NCI-H524 (cell line): ENCODE measurements at places on chromosomes 11 and 22.

DNA sequence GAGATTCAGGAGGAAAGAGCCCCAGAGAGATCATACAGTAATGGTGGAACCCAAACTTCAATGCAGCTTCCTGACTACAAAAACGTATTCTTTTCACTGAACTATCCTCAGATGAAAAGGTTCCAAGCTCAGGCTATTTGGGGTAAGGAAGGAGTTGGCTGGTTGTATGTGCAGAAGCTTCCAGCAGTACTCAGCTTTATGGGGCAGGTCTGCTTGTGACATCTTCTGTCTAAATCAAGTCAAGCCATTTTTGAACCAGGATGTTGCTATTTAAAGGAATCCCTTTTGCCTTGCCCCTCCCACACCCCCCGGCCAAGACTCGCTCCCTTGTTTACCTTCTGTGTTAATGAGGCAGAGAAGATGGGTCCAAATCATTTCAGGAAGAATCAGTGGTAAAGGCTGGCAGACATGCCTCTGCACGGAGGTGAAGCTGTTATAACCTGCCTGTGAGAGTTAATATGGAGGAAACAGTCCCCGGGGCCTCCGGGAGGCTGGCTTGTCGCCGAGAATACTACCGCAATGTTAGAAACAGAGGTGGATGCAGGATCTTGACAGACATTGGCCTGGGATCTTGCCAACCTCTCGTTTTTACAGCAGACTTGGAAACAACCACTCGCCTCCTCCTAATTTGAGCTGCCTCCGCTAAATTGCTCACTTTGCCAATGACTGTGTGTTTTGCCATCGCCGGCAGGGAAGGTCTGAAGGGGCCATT lies 45.4 kb downstream of the TIMP3 start:
- DNase-seq: no peak

DNA sequence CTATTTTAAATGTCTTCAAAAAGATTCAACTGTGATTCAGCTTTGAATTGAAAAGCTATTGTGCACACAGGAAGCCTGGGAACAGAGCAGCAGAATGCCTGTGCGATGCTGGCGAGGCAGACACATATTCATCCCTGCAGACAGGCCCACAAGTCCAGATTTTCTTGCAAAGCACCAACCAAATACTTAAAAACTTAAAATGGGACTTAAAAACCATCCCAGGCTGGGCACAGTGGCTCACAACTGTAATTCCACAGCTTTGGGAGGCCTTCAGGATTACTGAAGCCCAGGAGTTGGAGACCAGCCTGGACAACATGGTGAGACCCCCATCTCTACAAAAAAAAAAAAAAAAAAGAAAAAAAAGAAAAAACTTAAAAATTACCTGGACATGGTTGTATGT lies 122.6 kb upstream of the SERPIND1 start:
- no peak for DNase-seq

DNA sequence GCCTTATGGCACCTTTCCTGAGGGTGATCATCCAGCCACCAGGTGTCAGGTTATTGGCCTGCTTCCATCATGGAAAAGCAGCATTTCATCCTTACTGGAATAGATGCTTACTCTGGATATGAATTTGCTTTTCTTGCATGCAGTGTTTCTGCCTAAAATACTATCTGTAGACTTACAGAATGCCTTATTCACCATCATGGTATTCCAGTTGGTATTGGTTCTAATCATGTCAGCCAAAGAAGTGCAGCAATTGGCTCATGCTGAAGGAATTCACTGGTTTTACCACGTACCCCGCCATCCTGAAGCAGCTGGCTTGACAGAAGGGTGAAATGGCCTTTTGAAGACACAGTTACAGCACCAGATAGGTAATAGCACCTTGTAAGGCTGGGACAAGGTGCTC lies 194.2 kb downstream of the AASDHPPT start:
- DNase-seq: no peak

- no peak for DNase-seq
Observed at GRCh38 chr22:22161924-22162851, 82.4 kb upstream of the VPREB1 start.
